Esophagus squamous epithelium (tissue), 5 donors: ENCODE measurements at places on chromosomes 5 and 9. TPM values are rescaled to one million over a fixed set of nuclear protein-coding genes. Genes with fewer than 3 reads are reported as not detected.
A peak's percentile ranks its signal among the peaks of the same experiment; 100 is the strongest.

GRCh38 chr9:125549891-125550885 is 156.8 kb downstream of the MAPKAP1 start:
- DNase-seq: no peak
- peak overlapping the region; percentile 71 for H3K27ac ChIP-seq
- no peak overlapping the region for H3K4me3 ChIP-seq
- H3K27me3 ChIP-seq: no peaks in the 10 kb centered on the region
- peaks cover 2% of the 10 kb centered on the region for H3K36me3 ChIP-seq
- H3K4me1 ChIP-seq: peaks cover 70% of the 10 kb centered on the region

GRCh38 chr9:129174724-129175514 is 3.1 kb downstream of the IER5L start:
- DNase-seq: no peak
- no peaks in the 10 kb centered on the region for H3K27me3 ChIP-seq
- peak overlapping the region; percentile 83 for H3K4me3 ChIP-seq
- peak overlapping the region; percentile 98 for H3K27ac ChIP-seq
- peaks cover 21% of the 10 kb centered on the region for H3K4me1 ChIP-seq

DNA sequence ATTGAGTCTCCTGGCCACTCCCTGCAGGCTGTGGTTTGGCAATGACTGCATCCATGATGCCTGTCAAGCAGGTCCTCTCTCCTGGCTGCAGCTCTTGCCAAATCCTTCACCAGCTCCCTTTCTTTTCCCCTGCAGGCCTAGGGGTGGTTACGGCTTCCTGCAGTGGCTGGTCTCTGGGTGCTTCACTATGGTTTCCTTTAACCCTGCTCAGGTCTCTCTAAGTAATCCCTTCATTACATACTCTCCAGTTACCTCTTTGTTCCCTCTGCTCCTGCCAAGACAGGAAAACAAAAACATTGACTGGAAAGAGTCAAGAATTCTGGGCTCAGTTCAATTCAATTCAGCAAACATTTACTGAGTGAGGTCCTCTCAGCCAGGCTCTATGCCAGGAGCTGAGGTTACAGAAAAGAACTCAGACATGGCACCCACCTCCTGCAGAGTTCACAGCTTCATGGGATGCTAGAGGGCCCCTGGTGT is 19.8 kb upstream of the PTPN3 start:
- H3K36me3 ChIP-seq: no peaks in the 10 kb centered on the region
- H3K27me3 ChIP-seq: no peaks in the 10 kb centered on the region
- no peak for DNase-seq
- H3K4me3 ChIP-seq: no peak overlapping the region

DNA sequence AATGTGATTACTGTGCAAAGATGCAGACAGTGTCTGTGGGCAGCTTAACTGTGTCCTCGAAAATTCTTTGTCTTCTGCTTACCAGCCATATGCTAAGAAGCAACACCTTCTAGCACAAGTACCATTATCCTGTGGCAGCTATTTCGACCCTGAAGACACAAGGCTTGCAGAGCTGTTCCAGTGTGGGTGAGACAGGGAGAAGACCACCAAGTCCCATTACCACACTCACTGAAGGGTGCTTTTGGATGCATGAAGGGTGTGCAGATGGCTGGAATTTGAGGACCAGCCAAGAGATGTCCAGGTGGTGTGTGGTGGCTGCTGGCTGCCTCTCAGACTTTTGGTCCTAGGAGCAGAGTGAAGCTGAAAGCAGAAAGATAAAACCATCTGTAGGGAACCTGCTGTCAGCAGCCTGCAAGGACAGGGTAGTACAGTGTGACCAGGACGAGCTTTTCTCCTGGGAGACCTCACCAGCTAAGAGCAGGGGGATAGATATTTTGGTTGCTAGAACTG is 161.8 kb downstream of the ICE1 start:
- no peak for DNase-seq
- no peaks in the 10 kb centered on the region for H3K4me1 ChIP-seq
- H3K27me3 ChIP-seq: no peaks in the 10 kb centered on the region
- no peak overlapping the region for H3K4me3 ChIP-seq

- no peak overlapping the region for H3K4me3 ChIP-seq
- H3K27ac ChIP-seq: no peak overlapping the region
- H3K4me1 ChIP-seq: no peaks in the 10 kb centered on the region
- no peaks in the 10 kb centered on the region for H3K27me3 ChIP-seq
- DNase-seq: no peak
- no peaks in the 10 kb centered on the region for H3K36me3 ChIP-seq
Measured at GRCh38 chr5:116068028-116068632, 16.7 kb upstream of the COMMD10 start.

DNA sequence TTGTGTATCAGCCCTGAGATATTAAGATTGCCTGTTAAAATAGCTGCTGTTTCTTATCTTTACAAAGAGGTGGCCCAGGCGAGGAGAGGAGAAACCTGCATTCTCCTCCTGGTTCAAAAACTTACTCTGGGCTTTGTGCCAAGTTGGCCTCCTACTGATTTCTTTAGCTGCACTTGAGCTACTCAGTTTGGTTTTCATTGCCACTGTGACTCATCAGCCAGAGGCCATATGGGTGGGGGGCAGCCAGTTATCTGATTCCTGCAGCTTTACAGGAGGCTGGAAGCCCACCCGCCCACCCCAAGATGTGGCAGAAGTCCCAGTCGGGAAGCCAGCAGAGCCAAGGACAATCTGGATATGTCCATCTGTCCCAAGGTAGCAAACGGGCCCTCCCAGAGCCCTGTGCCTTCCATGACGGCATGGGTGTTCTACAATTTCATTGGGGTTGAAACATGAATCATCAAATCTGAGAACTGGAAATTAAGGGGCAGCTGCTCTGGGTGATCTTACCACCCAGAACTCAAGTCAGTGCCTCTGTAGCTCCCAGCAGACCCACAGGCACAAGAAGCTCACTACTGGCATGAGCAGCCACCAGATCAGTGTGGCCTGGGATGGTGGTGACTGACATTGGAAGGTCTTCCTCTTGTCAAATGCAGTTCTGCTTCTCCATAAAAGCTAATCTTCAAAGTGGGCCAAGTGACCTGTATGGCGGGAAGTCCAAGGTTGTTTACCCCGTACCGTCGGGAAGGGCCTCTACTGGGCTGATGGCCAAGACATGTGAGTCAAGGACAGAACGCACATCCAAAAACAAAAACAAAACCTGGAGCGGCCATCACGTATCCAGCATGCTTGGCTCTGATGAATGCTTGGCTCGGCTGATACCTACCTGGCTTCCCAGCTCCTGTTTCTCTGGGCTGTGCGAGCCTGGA is 15.6 kb downstream of the FCN2 start:
- H3K4me3 ChIP-seq: no peak overlapping the region
- DNase-seq: no peak
- no peaks in the 10 kb centered on the region for H3K27me3 ChIP-seq
- peak overlapping the region; percentile 31 for H3K27ac ChIP-seq

DNA sequence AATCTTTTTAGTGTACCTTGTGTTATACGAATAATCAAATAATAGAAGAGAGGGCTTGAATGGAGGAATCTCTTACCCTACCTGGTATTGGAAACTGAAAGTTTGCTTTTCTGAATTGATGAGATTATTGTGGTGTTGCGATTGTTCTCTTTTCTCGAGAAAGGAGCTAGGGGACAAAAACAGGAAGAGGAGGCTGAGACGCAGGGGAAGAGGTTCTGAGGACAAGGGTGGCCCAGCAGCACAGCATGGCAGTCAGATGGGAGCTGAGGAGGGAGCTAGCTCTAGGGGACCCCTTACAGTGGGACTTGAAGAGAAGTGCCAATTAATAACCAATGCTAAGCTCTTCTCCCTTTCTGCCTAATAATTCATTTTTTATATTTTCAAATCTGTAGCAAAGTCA is 183.3 kb upstream of the DMAC1 start:
- no peaks in the 10 kb centered on the region for H3K27me3 ChIP-seq
- DNase-seq: no peak
- no peaks in the 10 kb centered on the region for H3K36me3 ChIP-seq

DNA sequence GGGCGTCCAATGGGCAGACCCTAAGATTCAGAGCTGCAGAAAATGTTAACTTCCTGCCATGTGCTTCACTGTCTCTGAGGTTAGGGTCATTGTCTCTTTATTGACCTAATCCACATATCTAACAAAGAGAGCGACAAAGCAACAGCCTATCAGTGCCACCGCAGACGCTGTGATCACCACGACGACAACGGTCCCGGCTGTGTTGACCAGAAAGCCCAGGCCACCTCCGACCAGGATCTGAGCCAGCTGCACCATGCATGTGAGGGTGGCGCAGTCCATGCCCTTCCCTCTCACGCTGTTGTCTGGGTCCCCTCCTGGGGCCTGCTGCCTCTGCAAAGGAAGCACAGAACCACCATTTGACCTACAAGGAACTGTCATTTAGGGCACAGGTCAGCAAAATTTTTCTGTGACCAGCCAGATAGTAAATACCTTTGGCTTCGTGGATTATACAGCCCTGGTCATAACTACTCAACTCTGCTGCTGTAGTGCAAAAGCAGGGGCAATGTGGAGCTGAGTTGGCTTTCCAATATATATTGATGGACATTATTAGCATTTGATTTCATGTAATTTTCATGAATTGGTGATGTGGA is 8.5 kb downstream of the RXFP3 start:
- no peaks in the 10 kb centered on the region for H3K36me3 ChIP-seq
- no peak for DNase-seq
- H3K4me1 ChIP-seq: no peaks in the 10 kb centered on the region
- no peak overlapping the region for H3K27ac ChIP-seq

DNA sequence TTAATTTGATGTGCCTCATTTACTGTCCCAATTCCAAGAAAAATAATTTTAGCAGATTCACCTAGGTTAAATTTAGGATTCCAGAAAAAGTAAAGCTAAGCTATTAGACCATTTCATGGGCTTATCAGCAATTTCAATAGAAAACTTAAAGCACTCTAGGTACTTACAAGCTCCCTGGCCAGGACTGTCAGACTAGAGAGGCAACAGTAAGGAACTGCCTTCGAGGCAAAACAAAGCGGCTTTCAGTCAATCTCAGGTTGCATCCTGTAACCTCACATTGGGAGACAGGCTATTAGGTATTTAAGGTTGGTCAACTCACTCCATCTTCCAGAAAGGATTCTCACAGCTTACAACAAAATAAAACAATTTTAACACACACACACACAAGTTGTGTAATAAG is 48.7 kb upstream of the FSD1L start:
- no peaks in the 10 kb centered on the region for H3K4me1 ChIP-seq
- no peak overlapping the region for H3K4me3 ChIP-seq
- H3K27ac ChIP-seq: no peak overlapping the region
- no peaks in the 10 kb centered on the region for H3K27me3 ChIP-seq
- no peaks in the 10 kb centered on the region for H3K36me3 ChIP-seq
- DNase-seq: no peak

The STPG3 gene
- total RNA-seq: not detected

The SOHLH1 gene
- total RNA-seq: not detected

The SPINK14 gene
- total RNA-seq: not detected

The CCDC152 gene
- 0.38 TPM for total RNA-seq
